ENCODE measurements at places on chromosomes 7 and 10. TPM values are rescaled to one million over a fixed set of nuclear protein-coding genes. Genes with fewer than 3 reads are reported as not detected.

The TMEM273 gene
- not detected for total RNA-seq

The GPER1 gene
- total RNA-seq = 0.13 TPM

The IL2RA gene
- not detected for total RNA-seq

The VGF gene
- not detected for total RNA-seq

The COX19 gene
- 17.5 TPM for total RNA-seq

The PPP1R3C gene
- 17.4 TPM for total RNA-seq

The KIAA1549 gene
- 0.26 TPM for total RNA-seq

The GFRA1 gene
- total RNA-seq = under 0.01 TPM

The MCM10 gene
- 0.38 TPM for total RNA-seq

The AGBL3 gene
- total RNA-seq = 1.8 TPM

The ADCY1 gene
- total RNA-seq = 1.0 TPM

The NRCAM gene
- 0.26 TPM for total RNA-seq

The AKR1C3 gene
- 69.5 TPM for total RNA-seq

The EIF5AL1 gene
- total RNA-seq = 0.26 TPM

The RBP4 gene
- total RNA-seq = not detected

The SCART1 gene
- total RNA-seq = 1.1 TPM

The OR2A42 gene
- total RNA-seq = not detected
